T-helper 2 cell treated with Interferon-gamma antibody and Interleukin-4, amounts not matched to agents 5 μg/mL and 100 μg/mL, for 36 hours (primary cell): ENCODE measurements at places on chromosomes 13 and 19.

DNA sequence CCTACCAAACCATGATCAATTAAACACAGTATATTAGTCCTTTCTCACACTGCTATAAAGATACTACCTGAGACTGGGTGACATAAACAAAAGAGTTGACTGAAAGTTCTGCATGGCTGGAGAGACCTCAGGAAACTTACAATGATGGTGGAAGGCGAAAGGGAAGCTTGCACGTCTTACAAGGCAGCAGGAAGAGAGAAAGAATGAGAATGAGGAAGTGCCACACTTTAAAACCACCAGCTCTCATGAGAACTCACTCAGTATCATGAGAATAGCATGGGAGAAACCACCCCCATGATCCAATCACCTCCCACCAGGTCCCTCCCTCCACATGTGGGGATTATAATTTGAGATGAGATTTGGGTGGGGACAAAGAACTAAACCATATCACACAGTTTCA, 324.9 kb upstream of the ZNF507 start:
- H3K4me1 ChIP-seq: no peaks in the 10 kb centered on the region
- H3K36me3 ChIP-seq: no peaks in the 10 kb centered on the region
- H3K4me3 ChIP-seq: no peak overlapping the region
- no peak for DNase-seq
- H3K27ac ChIP-seq: no peak overlapping the region

GRCh38 chr19:40177286-40178070, 13.7 kb upstream of the MAP3K10 start:
- no peak overlapping the region for H3K4me3 ChIP-seq
- no peaks in the 10 kb centered on the region for H3K36me3 ChIP-seq
- H3K27ac ChIP-seq: no peak overlapping the region

DNA sequence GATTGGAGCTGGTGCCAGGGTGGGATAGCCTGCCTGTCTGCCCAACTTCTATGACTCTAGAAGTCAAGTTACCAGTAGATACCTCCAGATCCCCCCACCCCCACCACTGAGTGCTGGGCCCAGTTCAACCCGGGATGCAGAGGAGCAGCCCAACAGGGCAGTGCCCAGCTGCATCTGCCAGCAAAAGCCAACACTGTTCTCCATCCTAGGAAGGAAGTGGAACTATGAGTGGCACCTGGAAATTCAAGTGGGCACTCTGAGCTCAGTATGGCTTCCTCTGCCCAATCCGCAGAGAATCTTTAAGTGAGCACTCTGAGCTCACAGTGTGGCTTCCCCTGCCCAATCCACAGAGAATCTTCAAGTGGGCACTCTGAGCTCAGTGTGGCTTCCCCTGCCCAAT, 14.2 kb downstream of the TUBGCP3 start:
- no peak overlapping the region for H3K4me3 ChIP-seq
- DNase-seq: no peak
- H3K27me3 ChIP-seq: no peaks in the 10 kb centered on the region
- peaks cover 29% of the 10 kb centered on the region for H3K36me3 ChIP-seq
- H3K27ac ChIP-seq: no peak overlapping the region

DNA sequence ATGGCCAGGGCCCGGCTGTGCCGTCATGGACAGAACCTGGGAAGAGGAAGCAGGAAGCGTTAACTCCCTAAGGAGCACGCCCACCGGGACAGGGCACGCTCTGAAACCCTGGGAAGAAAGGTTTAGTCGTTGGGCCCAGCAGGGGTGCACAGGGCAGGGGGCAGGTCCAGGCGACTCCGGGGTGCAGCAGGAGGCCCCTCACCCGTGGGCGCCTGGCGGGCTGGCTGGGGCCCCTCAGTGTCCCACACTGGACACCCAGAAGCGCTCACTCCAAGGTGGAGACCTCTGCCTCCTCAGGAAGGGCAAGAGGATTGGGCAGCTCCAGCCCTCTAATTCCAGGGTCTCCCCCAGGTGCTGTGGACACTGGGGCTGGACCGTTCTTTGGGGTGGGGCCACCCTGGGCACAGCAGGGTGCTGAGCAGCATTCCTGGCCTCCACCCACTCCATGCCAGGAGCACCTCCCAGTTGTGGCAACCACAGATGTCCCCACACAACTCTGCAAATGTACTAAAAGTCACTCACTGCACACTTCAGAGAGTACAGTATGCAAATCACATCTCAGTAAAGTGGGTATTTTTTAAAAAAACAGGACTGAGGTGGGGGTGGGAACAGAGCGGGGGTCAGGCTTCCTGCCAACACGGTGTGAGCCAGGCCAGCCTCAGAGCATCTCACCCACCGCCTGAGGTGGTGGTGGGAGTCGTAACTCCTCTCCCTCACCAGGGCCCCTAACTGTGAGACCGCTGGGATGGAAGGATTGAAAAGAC, 35.2 kb downstream of the PIP5K1C start:
- no peak overlapping the region for H3K27ac ChIP-seq
- no peaks in the 10 kb centered on the region for H3K27me3 ChIP-seq
- peaks cover 3% of the 10 kb centered on the region for H3K4me1 ChIP-seq
- DNase-seq: no peak

- peaks cover 9% of the 10 kb centered on the region for H3K36me3 ChIP-seq
- H3K27ac ChIP-seq: no peak overlapping the region
- peak overlapping the region; percentile 10 for H3K4me3 ChIP-seq
- no peak for DNase-seq
- H3K27me3 ChIP-seq: no peaks in the 10 kb centered on the region
Measured at GRCh38 chr19:49816590-49816989, 1.5 kb upstream of the MED25 start.

GRCh38 chr19:2014731-2015607, 545 bp downstream of the BTBD2 start:
- peak overlapping the region; percentile 69 for H3K4me3 ChIP-seq
- peak overlapping the region; percentile 63 for H3K27ac ChIP-seq
- H3K4me1 ChIP-seq: peaks cover 10% of the 10 kb centered on the region
- H3K27me3 ChIP-seq: no peaks in the 10 kb centered on the region
- no peak for DNase-seq

- DNase-seq: no peak
- H3K4me3 ChIP-seq: no peak overlapping the region
- H3K36me3 ChIP-seq: no peaks in the 10 kb centered on the region
- H3K4me1 ChIP-seq: no peaks in the 10 kb centered on the region
Measured at GRCh38 chr19:33199441-33200265, 5.5 kb downstream of the LRP3 start.

DNA sequence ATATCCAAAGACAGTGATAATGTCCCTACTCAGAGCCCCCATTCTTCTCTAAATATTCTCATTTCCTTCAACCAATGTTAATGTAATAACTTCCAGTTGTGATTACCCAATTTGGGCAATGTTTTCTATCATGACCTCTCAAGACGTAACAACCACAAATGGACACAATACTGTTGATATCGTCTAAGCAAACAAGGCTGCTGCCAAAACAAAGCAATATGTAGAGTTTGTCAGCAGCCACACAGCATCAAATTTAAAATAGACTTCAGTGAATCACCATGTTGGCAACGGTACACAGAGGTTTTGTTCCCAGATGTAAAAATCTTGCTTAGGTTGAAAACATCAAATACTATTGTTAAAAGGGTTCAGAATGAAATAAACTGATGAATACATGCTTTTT, 205.1 kb downstream of the DACH1 start:
- H3K27me3 ChIP-seq: no peaks in the 10 kb centered on the region
- H3K4me1 ChIP-seq: no peaks in the 10 kb centered on the region
- H3K4me3 ChIP-seq: no peak overlapping the region

GRCh38 chr19:18608102-18608804, 1.7 kb upstream of the CRLF1 start:
- no peak for DNase-seq
- peaks cover 5% of the 10 kb centered on the region for H3K4me1 ChIP-seq
- H3K27me3 ChIP-seq: peaks cover 72% of the 10 kb centered on the region
- no peaks in the 10 kb centered on the region for H3K36me3 ChIP-seq
- H3K27ac ChIP-seq: no peak overlapping the region

- no peak overlapping the region for H3K27ac ChIP-seq
- H3K4me3 ChIP-seq: no peak overlapping the region
- peaks cover 16% of the 10 kb centered on the region for H3K4me1 ChIP-seq
- no peaks in the 10 kb centered on the region for H3K27me3 ChIP-seq
- peaks cover 20% of the 10 kb centered on the region for H3K36me3 ChIP-seq
Measured at GRCh38 chr13:110627761-110628476, 12.6 kb downstream of the NAXD start.
